ENCODE measurements at places on chromosomes 4 and X.
A peak's percentile ranks its signal among the peaks of the same experiment; 100 is the strongest.

DNA sequence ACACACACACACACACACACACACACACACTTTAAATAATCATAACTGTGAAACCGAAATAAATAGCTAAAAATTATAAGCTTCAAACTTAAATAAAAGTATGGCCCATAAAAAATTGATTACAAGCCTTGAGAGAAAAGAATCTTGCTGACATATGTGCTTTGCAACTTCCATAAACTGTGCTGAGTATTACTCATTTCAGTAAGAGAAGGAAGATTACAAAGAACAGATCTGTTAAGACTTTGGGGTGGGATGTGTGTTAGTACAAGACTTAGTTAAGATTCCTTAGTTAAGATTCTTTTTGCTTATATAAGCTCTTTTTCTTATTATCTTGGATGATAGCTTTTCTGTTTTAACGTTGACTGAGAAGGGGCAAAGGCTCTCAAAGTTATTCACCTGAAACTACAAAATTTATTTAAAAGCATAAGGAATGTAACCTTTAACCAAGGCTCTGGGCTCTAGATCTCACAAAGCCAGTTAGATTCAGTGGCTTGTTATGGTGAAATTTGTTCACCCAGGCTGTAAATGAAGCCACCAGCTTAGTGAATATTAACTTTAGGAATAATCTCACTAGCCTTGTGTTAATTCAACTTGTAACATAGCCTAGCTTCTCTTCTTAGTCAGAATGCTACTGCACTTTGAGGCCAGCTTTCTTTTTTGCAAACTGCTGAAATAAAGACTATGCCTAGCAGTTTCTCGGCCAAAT lies 58.2 kb downstream of the ARSJ start:
- no peak for DNase-seq

GRCh38 chrX:63664083-63664482 lies 120.9 kb downstream of the ARHGEF9 start:
- no peak for DNase-seq

- DNase-seq = no peak
Measured at GRCh38 chr4:168120811-168121210, 28.5 kb downstream of the ANXA10 start.

DNA sequence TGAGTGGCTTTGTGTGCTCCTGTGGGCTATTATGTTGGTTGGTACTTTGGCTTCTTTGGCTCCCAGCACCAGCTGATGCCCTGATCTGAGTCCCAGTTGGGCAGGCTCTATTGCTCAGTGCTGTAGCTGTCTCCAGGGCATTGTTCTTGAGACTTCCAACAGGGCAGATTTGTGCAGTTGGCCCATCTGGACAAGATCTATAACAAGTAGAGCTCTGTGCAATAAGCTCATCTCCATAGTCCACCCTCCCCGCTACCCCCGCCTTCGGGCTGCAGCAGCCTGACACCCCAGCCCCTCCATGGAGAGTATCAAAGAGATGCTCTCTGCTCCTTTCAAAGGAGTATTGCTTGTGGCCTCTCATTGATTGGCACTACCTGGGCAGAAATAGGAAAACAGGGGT lies 5.8 kb upstream of the TMEM31 start:
- DNase-seq = no peak

GRCh38 chr4:147683188-147683591 lies 773 bp downstream of the PRMT9 start:
- DNase-seq = no peak

DNA sequence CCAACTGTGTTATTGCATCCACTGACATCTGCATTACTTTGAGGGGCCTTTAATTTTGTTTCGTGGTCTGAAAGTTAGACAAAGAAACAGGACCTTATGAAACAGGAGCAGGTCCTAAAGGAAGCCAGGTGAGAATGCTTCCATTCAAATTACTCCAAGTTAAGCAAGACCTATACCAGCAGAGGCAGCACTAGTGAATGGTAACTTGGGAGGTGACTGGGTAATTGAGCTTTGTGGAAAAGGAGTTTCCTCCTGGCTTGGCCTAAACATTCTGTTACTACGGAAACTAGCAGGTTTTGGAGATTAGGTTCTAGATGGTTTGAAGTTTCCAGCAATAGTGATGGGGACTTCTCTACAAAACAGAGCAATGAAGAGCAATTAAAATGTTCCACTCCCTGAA lies 173.5 kb downstream of the NKX6-1 start:
- no peak for DNase-seq

DNA sequence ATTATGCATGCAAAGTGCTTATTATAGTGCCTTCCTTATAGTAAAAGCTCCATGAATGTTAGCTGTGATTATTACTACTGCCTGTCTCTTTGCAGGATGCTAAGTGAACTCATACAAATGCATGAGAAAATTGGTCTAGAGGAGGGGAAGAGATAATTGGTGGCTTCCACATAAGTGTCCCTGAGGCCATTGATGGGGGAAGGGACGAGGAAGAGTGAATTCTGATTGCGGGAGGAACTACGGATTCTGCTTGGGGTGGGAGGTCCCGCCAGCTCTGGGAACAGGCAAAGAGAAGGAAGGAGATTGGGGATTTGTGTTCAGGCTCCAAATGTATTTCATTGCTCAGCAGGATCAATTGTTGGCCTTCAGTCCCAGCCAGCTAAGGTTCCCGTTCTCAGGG lies 11.6 kb upstream of the ARHGAP36 start:
- DNase-seq = no peak

DNA sequence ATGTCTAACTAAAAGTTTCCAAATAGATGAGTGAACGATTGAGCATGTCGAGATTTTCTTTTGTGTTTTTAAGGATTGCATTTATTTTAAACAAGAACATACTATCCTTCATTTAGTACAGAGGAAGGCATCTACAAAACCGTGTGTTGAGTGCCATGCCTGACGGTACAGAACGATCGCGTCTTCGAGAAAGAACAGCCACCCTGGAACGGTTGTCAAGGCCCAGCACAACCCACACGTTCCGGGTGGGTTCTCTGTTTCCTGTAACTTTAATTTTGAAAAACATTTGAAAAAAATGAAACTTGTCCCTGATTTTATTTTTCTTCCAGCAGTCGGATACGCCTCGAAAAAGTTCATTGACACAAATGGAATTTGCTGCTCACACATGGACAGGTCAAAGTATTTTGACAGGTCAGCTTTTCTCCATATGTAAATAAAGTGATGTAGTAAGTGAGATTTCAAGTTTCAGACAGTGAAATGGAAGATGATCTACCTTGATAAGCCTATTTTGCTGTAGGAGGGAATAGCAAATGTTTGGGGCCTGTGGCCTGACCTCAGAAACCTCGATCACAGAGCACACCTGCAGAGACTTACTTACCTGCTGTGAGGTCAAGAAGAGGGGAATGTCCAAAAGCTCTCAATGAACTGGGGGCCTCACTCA lies 24.4 kb upstream of the CYP4V2 start:
- no peak for DNase-seq

DNA sequence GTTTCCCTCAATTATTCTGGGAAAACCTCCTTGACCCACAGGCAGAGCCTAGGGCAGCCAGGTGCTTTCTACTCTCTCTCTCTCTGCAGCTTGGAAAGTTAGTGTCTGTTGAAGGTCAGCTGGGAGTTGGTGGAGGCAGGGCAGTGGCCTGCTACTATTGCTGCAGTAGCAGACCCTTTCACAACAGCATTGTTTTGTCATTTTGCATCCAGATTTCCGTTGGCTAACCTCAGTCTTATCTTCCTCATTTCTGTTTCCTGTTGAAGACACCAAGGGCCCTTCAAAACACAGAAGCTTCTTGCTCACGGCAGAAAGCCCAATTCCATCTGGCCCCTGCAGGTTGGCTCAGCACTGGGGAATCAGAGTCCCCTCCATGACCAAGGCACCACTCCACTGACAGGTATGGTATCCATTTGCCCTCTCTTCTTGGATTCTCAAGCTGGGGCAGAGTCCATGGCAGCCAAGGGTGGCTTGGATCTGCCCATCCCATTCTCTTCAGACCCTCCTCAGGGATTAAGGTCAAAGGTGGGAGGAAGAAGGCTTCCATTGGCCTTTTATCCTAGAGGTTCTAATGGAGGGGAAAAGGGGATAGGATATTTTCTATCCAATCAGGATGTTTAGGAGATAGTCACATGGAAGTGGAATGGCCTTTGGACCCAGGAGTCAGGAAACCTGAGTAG lies 24.6 kb downstream of the VSIG4 start:
- DNase-seq = no peak

- DNase-seq = no peak
Measured at GRCh38 chr4:123452616-123453015, 56.0 kb downstream of the SPRY1 start.

GRCh38 chr4:158208963-158209640 lies 1.2 kb upstream of the TMEM144 start:
- DNase-seq = no peak

DNA sequence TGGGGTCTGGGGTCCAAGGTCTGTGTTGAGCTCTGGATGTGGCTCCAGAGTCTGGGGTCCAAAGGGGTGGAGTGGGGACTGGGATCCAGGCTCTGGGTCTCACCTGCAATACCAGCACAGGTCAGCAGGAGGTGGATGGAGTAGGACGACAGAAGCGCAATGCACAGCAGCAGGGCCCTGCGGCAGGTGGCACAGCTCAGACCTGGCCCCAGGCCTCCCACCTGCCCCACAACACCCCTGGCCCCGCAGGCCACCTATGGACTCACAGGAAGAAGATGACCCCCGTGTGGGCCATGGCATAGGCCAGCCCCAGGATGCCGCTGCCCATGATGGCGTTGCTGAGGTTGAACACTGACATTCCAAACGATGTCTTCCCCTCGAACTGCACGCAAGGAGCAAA lies 3.4 kb downstream of the SLC38A5 start:
- peak; percentile 57 for DNase-seq

DNA sequence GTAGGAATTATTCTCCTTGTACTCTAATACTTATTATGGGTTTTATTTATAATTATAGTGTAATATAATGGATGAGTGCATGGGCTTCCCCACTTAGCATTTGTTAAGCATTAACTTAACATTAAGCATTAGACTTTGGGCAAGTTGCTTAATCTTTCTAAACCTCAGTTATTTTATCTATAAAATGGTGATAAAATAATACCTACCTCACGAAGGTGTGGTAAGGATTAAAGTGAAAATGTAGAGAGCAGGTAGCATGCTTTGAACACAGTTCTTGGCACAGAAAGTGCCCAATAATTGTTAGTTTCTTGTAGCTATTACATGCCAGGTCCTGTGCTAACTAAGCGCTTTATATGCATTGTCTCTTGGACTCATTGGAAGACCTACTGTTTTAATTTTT lies 2.6 kb downstream of the MSMO1 start:
- DNase-seq = no peak

- no peak for DNase-seq
Measured at GRCh38 chr4:81673961-81674360, 202.3 kb upstream of the RASGEF1B start.

GRCh38 chr4:48774760-48775710 lies 5.0 kb downstream of the FRYL start:
- no peak for DNase-seq

- no peak for DNase-seq
Measured at GRCh38 chr4:112966701-112967488, 82.6 kb upstream of the ANK2 start.

- no peak for DNase-seq
Measured at GRCh38 chrX:136626237-136626636, 21.7 kb upstream of the CD40LG start.

DNA sequence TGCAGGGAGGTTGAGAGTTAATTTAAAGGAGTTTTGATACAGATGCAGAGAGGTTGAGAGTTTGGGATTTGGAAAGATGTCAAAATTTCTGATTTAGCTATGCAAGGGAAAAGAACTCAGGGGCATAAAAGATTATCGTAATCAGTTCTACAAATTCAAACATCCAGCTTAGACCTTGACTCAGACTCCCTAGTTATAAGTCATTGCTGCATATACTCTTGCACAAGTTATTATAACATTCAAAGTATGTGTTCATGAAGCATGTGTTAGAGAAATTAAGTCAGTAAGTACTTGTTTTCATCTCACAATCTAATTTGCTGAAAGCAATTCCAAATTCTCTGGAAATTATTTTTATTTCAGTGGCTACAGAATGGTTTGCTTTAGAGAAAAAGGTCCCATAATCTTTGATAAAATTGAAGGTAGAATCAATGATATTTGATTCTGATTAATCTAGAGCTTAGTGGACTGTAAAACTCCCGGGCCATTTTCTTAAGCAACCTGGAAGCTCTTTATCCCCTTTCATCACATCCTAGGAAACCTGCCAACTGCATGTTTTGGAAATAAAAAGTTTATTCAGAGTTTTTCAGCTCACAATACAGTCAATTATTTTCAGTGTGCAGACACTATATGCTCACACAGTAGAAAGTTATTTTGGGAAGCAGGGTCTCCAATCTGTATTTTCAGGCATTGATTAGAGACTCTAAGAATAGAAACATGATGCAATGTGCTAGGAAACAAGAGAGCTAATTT lies 132.9 kb upstream of the SPANXC start:
- no peak for DNase-seq

GRCh38 chrX:110402091-110402849 lies 43.6 kb downstream of the RTL9 start:
- DNase-seq = no peak

DNA sequence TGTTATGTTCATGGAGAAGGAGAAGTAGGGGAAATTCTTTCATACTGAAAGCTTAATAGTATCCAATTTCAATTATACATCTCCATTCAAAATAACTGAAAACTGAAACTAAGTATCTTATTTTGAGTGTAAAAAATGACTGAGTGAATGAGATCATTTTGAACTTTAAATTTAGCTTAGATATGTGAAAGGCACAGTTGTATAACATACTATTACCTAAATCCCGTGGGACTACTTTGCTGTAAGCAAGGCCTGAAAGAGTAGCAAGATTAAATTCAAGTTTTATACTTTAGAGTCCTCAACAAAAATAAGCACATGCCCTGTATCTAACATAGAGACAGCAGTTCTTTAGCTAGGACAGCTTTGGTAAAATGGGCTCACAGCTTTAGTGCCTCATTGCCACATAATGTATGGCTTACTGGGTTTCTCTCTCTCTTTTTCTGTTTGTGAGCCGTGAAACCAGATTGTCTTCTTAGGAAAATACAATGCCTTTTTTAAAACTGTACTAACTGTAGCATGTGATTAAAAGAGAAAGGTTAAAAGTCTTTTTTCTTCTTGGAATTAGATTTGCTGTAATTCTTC lies 43.2 kb downstream of the GSTCD start:
- no peak for DNase-seq

DNA sequence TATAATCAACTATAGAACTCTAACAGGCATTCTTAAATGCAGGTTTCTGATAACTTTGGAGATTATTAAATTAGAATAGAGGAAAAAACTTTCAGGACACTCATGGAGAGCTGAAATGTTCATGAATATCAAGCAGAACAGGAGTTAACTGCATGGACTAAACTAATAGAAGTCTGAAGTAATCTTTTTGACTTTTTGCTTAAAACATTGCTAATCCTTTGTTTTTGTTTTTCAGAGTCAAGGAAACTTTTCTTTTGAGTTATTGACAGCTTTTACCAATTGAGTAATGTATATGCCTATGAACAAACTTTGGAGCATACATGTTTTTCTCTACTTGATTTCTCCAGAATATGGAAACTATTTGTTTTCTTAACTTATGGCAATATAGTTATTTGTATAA lies 112.5 kb downstream of the EIF4E start:
- DNase-seq = no peak

Data from pancreas (tissue), 10 donors.